ENCODE measurements at places on chromosomes 6 and 20. TPM values are rescaled to one million over a fixed set of nuclear protein-coding genes. Genes with fewer than 3 reads are reported as not detected.

- no peak for DNase-seq
These were observed 385.6 kb downstream of the CDKAL1 start for GRCh38 chr6:20919677-20920385.

DNA sequence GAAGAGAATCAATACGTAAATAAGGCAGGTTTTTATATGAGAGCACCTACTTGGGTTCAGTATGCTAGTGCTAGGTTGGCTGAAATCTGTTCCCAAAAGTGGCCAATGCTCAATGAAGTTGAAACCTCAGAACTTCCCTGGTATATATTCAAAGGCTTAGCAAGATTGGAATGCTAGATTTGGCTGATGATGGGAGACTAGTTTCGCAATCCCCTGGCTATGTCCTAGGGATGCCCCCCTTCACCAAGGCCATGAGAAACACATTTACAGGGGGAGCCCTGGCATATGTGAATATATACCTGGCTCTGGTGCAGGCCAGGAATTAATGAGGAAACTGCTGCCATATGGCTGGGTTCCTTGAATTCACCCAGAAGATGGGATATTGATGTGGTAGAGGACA lies 142.4 kb upstream of the C6orf118 start:
- no peak for DNase-seq

DNA sequence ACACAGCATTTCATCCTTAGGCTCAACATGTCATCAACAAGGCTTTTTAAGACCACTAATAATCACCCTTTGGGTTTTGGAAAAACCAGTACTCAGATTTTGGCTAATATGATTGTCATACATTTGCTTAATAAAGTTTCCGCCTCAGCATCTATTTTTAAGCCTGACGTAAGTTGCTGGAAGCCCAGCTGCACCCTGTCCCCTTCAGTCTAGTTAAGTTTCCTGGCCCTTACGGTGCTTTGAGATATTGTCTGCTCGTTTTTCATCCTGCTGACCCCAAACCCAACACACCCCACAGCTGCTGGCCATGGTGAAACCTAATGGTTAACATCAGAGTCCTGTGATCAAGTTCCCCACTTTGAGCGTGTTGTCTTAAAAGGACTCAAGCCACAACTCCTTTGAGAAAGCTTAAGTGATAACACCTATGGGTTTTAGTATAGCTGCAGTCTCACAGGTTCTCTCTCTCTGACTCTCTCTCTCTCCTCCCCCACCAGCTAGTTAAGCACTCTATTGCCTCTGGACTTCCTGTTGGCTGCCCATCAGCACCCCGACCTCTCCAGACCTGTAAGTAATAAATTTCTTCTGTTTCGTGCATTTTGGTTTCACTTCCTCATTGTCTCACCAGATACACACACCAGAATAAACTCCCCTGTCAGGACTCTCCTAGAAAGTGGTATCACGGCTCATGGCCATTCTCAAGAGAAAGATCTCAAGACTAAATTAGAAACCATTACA lies 802.0 kb downstream of the C6orf118 start:
- peak; percentile 11 for DNase-seq

- DNase-seq: no peak
These were observed 1.5 kb downstream of the SLC29A1 start for GRCh38 chr6:44224965-44225305.

DNA sequence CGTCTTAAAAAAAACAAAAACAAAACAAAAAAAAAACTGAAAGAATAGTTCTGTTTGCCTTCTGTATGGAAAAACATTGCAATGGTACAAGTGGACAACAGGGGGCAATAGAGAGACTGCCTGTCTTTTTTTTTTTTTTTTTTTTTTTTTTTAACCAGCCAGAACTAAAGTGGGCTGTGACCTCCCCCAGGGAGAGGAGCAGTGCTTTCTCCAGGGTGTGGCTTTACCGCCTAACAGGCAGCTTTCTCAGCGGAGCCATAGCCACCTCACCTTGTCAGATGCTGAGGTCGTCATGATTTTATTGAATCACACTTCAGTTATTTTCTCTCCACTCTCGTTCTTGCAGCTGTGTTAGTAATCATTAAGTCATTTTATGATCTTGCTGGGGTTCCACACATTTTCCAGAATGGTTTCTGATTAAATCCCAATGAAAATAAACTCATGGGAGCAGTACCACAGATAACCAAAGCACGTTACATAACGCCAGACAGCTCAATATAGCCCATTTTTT lies 78.4 kb downstream of the GMPR start:
- DNase-seq: peak; percentile 73

Gene TP53TG5
- total RNA-seq: not detected

GRCh38 chr20:23366384-23366783 lies 4.4 kb downstream of the GZF1 start:
- DNase-seq: no peak

Gene BEND3
- total RNA-seq: 5.9 TPM

Gene BTBD9
- 4.5 TPM for total RNA-seq

- no peak for DNase-seq
These were observed 166.2 kb downstream of the EPM2A start for GRCh38 chr6:145569140-145569539.

Gene C20orf144
- total RNA-seq: not detected

Gene IL17A
- total RNA-seq: not detected

GRCh38 chr6:142152746-142153145 lies 5.7 kb downstream of the VTA1 start:
- peak; percentile 32 for DNase-seq

Gene MYCT1
- total RNA-seq: not detected

DNA sequence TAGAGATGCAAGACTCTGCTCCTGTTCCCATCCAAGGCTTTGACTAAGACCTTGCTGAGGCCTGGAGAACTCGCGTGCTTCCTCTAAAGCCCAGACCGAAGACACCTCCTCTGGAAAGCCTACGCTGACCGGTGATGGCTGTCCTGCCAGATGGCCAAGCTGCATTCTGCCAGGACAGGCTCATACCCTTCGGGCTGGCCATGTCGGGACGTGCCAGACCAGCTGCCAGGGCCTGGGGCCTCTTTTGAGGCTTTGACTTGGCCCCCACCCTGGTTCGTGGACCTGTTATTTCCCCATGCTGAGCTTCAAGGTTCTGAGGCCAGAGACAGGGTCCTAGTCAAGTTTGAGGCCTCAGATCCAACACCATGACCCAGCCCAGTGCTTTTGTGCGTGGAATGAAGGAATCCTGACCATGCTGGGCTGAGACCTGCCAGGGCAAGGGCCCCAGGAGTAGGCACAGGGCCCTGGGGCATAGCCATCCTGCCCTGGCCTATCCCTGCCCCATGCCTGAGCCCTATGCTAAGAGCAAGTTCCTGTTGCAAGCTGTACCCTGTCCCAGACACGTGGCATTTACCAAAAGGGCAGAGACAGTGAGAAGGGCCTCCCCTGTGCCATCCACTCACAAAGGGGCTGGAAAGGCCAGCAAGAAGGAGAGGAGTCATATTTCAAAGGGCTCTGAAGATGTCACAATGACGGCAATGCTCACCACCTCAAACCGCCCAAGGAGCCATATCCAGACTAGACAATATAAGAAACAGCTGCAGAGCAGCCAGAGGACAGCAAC lies 42.8 kb downstream of the MRPL14 start:
- DNase-seq: no peak

DNA sequence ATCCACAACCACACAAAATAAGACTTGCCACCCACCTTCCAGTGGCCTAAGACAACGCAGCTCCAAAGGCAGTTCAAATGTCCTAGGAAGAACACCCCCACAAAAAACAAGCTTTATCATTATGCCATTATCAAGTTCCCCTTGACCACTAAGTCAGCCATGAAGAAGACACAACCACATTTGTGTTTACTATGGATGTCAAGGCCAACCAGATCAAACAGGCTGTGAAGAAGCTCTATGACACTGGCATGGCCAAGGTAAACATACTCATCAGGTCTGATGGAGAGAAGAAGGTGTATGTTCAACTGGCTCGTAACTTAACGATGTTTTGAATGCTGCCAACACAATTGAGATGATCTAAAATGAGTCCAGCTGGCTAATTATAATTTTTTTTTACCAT lies 26.1 kb downstream of the SEC63 start:
- DNase-seq: no peak

DNA sequence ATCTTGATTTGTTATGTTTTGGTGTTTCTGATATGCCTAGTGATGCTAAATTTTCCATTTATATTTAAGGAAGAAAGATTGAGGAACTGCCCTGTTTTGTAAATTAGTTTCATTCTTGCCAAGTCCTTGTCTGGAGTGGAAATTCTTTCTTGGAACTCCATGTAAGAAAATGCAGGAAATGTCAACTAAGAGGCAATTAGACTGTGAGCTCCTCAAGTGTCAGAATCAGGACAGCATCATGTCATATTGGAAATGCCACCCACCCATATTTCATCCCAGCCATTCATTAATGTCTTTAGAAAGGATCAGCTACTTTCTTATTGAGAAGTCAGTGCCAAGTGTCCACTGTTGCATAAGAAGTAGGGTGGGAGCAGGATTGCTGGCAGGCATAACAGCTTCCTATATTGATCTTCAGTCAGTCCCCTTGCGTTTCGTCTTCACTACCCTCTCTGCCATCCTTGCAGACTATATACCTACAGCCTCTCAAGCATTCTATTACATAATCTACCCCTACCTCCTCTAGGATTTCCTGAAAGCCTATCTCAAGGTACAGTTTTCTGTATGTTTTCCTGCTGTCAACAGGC lies 42.4 kb downstream of the HAO1 start:
- no peak for DNase-seq

DNA sequence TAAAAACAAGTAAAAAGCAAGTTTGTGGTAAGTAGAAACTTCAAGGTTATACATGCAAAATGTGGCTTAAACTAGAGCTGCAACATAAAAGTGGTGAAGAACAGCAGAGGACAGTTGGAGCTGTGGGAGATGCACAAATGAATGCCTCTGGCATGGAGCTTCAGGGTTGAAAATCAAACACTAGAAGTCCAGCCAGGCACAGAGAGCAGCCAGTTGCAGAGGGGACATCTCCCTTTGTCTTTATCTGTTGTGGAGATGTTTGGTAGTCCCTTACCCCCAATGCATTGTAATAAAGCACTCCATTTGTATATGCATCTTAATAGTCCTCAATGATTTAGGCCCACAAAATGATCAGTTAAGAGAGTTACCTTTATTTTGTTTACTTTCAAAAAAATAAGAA lies 73.1 kb upstream of the C20orf144 start:
- DNase-seq: no peak

DNA sequence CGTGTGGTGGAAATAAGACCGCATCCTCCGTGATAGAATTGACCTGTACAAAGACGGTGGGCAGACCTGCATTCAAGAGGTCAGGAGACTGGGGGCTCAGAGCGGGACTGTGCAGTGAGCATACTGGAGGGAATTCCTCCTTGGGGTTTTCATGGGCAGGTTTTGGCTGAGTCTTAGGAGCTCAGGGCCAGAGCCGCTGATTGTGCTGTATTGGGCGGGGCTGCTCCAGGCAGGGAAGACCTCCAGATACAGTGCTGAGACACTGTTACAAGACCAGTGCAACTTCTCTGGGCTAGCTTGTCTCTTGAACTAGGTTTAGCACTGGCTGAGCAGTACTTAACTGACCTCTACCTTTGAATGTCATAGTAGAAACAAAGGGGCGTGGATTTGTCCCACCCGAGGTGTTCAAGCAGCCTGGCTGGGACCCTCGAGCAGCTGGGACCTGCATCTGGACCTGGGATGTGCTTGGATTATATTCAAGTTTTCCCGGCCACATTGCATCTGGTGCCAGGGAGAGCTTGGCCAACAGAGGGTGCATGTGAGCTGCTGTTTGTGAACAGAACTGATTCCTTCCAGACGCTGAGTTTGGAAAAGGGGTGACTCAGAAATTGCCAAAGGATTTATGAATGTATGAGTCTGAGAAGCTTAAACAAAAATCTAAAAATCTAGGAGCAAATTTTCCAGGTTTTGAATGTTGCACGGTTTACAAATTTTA lies 33.4 kb upstream of the SLC22A1 start:
- DNase-seq: peak; percentile 69

Gene RAB44
- total RNA-seq: not detected

- DNase-seq: peak; percentile 90
These were observed 12.1 kb upstream of the RAMACL start for GRCh38 chr6:166598441-166599138.

DNA sequence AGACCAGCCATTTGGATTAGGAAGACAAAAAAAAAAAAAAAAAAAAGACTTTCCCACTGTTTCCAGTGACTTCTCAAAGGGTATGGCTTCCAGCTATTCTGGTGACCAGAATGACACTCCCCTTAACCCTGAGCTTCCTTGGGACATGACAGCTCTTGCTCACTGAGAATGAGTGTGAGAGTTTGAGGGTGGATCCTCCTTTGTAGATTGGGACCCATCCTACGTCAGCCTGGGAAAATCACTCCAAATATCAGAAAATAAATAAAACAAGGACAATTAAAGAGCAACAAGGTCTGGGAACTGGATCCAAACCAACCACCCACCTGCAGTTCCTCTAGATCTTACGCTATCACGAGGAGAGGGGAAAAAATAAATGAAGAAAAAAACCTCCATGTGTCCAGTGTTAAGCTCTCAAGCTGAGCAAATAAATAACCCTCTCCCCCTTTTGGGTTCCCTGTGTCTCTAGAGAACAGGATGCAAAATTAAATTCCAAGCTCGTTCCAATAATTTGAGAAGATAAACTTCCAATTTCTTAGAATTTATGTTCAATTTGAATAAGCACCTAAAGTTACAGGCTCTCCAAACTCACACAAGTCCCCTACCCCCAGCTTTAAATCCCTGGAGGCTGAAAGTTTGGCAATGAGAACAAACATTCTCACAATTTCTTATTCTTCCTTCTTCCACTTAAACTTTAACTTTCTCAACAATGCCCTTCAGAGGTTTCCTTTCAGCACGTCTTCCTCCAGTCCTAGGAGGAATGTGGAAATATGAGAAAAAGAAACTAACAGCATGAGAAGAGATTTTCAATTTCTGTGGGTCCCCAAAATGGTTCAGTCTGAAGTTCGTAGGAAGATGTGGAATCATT lies 170.2 kb downstream of the MTFR2 start:
- no peak for DNase-seq

- DNase-seq: no peak
These were observed 29.9 kb upstream of the TRIM27 start for GRCh38 chr6:28953585-28954258.

- no peak for DNase-seq
These were observed 183.2 kb upstream of the JARID2 start for GRCh38 chr6:15062516-15063252.

Gene MTFR2
- 5.7 TPM for total RNA-seq

Measured in MG63 (cell line).